ENCODE measurements at places on chromosomes 7 and 10.

GRCh38 chr7:91043924-91044645 lies 220.1 kb upstream of the FZD1 start:
- DNase-seq: no peak

DNA sequence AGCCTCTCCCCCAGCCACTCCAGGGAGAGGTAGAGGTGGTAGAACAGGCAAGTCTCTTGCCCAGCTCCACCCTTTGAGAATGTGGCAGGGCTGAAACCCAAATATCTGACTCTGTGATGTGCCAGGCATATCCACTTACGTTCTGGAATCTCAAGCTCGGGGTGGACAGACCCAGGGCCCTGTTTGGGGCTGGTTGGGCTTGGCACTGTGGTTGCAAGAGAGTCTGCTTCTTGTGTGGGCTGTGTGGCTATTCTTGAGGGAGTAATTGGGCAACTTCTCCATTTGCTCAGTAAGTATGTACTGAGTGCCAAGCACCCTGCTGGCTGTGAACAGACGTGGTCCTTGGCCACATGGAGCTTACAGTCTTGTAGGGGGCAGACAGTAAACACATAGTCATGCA lies 4.7 kb downstream of the UBTD1 start:
- peak; percentile 36 for DNase-seq

DNA sequence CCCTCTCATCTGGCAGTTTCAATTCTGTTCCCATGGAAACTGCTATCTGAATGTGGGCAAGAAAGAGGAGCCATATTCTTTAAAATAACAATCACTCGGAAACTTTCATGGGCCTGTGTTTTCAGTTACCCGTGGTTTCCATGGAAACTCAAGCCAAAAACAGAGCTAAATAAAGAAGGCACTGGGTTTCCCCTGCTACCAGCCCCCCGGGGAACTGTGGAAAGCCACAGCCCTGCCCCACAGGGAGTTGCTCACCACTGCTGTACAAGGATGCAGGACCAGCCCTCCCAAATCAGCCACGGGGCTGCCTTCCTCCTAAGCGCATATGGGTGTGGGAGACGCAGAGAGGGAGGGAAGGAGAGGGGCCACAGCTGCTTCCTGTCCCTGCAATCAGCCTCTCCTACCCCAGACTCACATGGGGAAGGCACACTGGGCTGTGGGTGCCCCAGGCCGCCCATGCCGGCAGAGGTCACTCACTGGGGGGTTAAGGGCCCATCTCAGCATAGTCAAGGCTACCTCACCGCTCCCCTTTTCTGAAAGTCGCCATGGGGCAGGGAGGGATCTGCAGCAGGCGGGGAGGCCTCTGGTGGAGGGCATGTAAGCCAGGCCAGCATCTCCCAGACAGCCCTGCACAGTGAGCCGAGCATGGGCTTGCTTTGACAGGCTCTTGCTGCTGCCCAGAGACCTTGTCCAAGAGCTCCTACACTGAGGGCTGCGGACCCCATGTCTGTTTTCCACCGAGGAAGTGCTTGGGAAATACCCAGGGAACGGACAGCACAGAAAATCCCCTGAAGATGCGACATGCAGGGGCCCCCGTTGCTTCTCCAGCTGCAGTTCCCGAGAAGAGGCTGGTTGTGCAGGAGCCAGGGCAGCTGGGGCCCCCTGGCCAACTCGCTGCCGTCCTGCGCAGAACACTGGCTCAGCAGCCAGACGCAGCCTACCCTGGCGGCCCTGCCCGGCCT lies 157.3 kb upstream of the PPP2R2D start:
- peak; percentile 55 for DNase-seq

DNA sequence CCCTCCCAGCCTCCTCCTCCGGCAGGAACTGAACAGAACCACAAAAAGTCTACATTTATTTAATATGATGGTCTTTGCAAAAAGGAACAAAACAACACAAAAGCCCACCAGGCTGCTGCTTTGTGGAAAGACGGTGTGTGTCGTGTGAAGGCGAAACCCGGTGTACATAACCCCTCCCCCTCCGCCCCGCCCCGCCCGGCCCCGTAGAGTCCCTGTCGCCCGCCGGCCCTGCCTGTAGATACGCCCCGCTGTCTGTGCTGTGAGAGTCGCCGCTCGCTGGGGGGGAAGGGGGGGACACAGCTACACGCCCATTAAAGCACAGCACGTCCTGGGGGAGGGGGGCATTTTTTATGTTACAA lies 83.3 kb downstream of the PAX2 start:
- DNase-seq: peak; percentile 49

DNA sequence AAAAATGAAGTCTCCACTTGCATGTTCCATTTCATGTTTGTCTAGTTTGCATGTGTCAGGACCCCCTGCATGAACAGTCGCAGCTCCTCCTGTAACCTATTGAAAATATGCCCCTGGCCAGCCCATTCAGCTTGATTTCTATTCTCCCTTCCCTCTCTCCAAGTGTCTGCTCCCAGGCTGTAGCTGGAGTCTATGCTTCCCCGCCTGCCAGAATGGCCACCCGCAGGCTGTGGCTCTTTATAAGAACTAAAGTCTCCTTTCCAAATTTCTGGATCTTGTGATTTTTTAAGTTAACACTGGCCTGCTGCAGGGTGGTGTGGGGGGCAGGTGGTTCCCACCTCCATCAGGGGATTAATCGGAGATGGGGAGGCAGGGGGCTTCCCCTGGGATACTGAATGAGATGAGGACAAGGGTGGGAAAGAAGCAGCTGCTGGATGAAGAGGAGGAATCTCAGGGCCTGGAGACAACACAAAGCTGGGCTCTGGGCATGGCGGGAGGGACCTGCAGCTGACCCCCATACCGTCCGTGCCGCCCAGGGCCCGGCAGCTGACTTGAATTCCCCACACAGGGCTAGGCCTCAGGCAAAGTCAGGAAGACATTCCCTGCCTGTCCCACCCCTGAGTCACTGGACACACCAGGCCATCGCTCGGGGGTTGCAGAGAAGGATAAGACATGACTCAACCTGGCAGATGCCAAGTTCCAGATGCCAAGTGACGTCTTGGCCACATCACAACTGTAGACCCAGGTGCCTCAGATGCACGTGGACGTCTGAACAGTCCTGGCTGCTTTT lies 399.5 kb upstream of the FOXK1 start:
- DNase-seq: no peak

DNA sequence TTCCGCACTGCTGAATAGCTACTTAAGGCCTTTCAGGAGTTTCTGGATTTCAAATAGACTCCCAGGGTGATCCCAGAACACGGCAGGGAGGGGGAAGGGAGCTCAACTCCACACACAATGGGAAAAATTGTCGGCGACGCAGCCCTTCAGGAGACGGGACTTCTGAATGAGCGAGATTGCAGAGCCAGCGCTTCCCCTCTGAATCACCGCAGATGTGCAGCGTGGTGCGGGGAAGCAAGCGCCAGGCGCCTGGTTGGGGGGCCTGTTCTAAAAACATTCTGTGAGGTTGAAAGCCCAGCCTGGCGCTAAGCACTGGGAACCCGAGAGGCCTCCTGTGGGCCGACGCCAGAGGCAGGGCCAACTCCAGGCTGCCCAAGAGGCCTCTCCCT lies 163.3 kb downstream of the MAD1L1 start:
- DNase-seq: no peak

- peak; percentile 37 for DNase-seq
These were observed 7.8 kb downstream of the NPS start for GRCh38 chr10:127556916-127557315.

- DNase-seq: no peak
These were observed 14.1 kb upstream of the NDUFA5 start for GRCh38 chr7:123571684-123572083.

DNA sequence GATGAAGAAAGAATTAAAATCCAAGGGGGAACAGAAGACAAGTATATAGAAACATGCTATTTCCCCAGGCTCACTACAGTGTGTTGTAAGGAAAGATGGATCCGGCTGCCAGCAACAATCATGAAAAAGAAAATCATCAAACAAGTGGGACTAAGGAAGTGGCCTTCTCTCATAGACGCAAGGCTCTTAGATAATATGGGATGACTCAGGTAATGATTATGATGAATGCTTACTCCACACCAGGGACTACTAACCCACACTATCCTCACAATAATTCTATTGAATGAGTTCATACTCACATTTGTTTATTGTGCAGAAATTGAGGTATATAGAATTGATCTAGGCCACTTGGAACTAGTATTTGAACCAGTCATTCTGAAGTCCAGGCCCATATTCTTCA lies 111.2 kb upstream of the BET1 start:
- DNase-seq: no peak

DNA sequence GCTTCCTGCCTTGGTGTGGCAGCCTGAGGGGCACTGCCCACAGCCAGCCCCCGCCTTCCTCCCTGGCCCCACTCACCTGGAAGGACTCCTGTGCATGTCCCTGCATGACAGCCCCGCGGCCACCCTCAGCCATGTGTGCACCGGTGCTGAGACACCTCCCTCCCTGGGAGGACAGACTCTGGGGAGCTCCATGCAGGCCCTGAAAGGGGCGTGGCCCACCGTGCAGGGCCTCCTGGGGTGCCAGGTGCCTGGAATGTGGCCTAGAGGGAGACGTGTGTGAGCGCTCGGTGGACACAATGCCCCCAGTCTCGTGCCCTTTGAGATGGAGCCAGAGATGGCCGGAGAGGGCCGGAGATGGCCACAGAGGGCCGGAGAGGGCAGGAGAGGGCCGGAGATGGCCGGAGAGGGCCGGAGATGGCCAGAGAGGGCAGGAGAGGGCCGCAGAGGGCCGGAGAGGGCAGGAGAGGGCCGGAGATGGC lies 59.1 kb upstream of the PPP2R2D start:
- no peak for DNase-seq

DNA sequence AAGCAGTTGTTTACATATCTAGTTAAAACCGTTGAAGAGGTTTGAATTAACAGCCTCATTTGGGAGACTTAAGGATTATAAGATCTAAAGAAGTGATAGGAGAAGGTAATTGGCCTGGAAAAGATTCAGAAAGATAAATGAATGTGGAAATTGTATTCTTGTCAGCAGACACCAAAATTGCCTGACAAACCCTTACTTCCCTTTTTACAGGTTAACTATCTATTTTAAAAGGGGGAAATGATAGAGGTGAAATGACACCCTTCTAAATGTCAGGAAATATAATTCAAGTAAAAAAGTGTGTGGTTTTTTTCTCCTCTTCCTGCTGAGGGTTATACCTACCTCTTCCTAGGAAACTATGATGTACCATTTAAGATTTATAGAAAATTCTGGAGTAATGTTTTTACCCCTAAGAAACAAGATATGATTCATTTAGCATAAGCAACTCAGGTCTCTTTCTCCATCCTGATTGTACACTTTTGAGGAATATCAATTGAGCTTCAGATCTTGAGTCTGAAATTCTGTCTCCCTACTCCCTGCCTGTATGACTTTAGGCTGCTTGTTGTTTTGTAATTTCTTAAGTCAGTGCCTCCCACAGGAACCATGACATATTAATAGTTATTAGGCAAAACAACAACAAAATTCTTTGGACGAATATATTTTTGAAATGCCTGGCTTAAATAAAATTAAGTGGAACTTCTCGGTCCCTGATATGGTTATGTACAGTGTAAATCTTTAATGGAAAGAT lies 250.4 kb downstream of the RNLS start:
- peak; percentile 49 for DNase-seq

DNA sequence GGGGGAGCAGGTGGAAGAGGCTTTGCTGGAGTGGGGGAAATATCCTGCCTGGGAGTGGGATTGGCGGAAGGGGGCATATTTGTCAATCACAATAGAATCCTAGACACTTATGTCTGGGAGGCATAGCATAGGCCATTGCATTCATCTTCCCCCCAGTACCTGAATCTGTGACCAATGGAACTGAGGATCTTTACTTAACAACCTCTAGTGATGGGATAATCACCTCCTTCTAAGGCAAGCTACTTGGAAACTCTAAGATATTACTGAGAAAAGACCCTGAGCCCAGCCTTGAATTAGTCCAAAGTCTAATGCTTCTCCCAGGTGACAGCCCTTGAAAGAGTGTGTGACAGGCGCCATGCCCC lies 90.7 kb downstream of the NPSR1 start:
- no peak for DNase-seq

GRCh38 chr7:72408966-72409637 lies 3.0 kb downstream of the CALN1 start:
- DNase-seq: no peak

- no peak for DNase-seq
These were observed 173.3 kb downstream of the SLIT1 start for GRCh38 chr10:97012470-97012869.

DNA sequence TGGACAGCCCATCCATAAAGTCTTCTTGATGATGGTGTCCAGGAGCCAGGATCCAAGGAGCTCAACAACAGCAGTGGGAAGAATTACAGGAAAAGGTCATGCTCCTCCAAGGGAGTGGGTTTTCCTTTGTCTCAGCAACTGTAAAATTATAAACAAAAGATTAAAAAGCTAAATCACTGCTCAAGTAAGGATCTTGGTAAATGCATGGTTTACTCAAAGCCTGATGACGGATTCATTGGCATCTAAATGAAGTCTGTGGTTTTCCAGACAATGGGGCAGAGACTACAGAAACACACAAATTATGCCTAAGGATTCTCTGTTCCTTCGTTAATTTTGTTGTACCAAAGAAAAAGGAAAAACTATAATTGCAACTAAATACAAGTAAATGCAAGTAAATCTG lies 36.4 kb upstream of the DLX6 start:
- no peak for DNase-seq

- DNase-seq: no peak
These were observed 67.7 kb downstream of the FOXI2 start for GRCh38 chr10:127804696-127805095.

GRCh38 chr7:140592964-140593671 lies 47.5 kb downstream of the DENND2A start:
- no peak for DNase-seq
